Stimulated activated naive CD8-positive, alpha-beta T cell treated with anti-CD3 and anti-CD28 coated beads, Interleukin-15, amount 100 ng/mL, for 72 hours (primary cell): ENCODE measurements at places on chromosomes 7 and 10.

- DNase-seq, result no peak
Measured at GRCh38 chr7:71652510-71652909, 520.6 kb downstream of the GALNT17 start.

DNA sequence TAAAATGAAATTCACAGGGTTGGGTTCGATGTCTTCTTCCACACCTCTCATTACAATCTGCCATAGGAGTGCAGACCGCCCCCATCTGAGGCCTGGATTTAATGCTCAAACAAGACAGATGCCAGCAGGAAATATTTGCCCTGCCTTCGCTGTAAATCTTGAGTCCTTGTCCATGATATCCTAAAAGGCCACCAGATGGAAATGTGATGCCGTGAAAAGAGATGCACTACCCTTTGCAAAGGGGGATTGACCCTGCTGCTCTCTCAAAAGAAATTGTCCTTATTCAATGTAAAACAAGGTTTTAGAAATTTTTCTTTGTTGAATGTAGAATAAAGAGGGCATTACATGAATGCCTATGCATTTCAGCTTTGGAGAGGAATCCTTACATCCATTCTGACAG, 37.5 kb downstream of the AGAP4 start:
- DNase-seq, result no peak

DNA sequence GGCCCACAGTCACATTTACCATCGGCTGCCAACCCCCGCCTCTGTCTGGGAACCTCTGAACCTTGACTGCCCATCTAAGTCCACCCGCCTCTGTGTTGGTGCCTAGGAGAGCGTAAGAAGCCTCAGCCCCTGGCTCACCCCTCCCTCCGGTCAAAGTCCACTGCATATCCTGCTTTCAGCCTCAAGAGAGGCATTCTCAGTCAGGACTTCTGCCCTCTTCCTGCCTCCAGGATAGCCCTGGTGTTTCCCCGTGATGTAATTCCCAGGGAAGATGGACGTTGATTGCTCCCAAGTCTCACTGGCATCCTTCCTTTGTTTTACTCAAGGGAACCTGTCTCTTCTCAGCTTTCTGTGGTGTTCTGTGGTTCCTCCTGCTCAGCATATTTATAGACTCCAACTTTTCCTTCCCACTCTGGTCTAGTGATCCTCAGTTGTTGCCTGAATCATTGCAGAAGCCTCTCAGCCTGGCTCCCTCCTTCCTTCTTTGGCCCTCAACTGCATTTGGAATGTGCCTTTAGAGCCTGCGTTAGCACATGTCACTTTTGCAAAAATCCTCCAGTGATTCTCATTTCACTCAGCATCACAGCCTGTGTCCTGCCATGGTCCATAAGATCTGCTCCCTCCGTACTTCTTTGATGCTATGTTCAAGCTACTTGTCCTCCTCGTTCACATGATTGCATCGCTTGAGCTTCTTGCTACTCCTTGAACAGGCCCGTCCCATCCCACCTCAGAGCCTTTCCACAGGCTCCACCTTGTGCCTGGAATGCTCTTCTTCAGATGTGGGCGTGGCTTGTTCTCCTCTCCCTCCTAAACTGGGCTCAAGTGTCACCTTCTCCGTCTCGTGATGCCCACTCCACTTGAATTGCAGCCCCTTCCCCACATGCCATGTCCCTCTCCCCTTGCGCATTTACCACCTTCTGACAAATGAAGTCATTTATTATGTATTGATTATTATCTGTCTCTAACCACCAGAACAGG, 124.2 kb downstream of the PLPP4 start:
- DNase-seq, result no peak

DNA sequence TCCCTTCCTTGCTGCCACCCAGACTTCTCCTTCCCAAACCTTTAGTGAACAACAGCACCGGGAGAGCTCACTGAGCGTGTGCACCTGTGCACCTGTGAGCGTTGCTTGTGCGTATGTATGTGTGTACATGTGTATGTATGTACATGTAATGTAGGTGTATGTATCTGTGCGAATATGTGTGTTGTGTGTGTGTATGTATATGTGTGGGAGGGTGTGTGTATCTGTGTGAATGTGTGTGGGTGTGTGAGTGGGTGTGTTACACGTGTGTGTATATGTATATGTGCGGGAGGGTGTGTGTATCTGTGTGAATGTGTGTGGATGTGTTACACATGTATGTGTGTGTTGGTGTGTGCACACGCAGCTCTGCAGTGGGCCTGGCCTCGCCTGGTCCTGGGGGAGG, 44.5 kb upstream of the DNAJB6 start:
- no peak for DNase-seq

- DNase-seq, result no peak
Measured at GRCh38 chr10:57162231-57162630, 801.2 kb upstream of the ZWINT start.

GRCh38 chr7:30707391-30708357, 25.4 kb upstream of the CRHR2 start:
- no peak for DNase-seq

DNA sequence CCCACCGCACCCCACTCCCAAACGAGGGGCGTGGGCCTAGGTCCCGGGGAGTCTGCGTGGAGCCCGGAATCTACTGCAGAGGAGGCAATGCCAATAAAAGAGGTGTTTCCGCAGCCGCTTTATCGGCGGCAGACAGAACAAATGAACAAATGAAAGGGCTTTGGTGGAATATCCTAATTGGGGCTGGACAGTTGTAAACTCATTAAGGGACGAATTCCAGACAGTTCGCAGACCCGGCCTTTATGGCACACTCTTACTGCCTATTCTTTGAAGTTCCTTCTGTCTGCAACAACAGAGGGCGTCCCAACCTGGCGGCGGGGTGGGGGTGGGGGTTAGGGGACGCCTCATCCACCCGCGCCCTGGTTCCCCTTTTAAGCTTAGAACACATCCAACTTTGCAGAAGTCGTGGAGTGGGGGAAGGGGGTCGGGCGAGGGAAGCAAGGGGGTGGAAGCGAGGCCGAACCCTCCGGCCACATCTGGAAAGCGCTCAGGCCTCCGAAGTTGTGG, 4.1 kb downstream of the HOXA9 start:
- no peak for DNase-seq

DNA sequence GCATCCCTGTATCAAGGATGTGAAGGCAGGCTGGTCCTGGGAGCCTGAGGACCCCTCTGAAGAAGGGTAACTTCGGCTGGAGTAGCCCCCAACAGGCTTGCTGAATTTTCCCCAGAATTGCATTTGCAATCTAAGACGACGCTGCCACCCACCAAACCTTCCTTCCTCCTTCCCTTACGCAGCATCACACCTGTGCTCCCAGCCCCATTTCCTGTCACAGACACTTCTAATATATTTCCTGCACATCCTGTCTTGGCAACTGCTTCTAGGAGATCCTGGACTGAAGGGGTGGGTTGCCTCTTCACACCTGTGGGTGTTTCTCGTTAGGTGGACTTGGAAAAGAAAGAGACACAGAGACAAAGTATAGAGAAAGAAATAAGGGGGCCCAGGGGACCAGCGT, 9.4 kb upstream of the PGAM1 start:
- no peak for DNase-seq

DNA sequence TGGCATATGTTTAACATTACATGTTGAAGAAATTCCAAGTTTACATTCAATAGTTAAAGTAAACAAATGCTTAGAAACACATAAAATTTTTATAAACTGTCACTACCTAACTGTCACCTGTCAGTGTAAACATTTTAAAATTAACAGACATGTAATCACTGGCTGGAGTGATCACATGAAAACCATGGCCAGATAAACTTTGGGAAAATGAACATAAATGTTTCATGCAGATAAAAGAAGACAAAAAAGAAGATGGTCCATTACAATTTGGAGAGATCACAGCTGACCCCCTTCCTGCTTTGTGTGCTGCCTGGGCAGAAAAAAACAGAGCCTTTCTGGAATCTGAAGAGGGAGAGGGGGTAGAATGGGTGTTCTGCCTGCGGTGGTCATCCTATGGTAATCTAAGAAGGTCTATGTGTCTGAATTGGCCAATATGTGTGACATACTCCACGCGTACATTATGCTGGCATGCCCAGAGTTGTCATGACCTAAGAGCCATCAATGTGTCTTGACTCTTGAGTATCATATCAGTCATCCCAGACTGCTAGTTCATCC, 57.5 kb upstream of the MEOX2 start:
- DNase-seq, result no peak

DNA sequence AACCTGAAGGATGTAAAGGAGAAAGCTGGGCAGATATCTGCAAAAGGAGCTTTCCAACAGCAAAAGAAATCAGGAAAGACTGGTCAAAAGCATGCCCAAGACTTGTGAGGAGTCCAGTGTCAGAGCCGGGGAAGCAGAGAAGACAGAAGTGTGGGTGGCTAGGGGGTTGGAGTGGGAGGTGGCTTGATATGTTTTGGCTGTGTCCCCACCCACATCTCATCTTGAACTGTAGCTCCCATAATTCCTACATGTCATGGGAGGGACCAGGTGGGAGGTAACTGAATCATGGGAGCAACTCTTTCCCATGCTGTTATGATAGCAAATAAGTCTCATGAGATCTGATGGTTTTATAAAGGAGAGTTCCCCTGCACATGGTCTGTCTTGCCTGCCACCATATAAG, 84.9 kb downstream of the INHBA start:
- no peak for DNase-seq

DNA sequence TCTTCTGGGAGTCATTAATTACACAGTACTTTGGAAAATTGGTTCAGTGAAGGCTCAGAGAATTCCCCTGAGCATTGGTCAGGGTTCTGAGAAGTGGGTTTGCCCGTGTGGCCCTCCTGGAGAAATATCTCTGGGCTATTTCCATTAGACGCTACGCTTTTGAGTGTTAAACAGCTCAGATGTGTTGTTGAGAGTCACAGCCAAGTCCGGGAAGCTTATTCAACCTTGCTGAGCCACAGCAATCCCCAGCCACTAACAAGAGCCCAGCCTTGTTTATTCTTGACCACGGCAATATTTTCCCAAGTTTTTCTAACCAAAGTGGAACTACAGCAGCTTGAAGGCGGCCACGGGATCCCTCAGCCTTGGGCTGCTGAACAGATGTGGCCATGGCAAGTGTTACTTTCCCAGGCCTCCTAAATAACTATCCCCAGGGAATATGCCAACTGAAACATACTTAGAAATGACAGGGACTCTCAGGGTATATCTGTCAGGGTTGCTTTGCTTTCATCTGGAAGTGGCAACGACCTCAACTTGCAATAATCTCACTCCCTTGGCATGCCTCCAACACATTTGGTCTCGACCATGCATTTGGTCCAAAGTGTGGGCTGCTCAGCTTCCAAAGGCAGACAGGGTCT, 214.7 kb downstream of the EMX2 start:
- DNase-seq, result no peak

- DNase-seq, result no peak
Measured at GRCh38 chr7:98116656-98117461, 10.2 kb downstream of the LMTK2 start.
